Chondrocyte (in vitro differentiated cells): ENCODE measurements at places on chromosomes 1 and 21.

GRCh38 chr1:209675565-209676154 is 448 bp downstream of the G0S2 start:
- DNase-seq = no peak
- no peak overlapping the region for H3K27ac ChIP-seq
- H3K36me3 ChIP-seq = peaks cover 4% of the 10 kb centered on the region
- peaks cover 25% of the 10 kb centered on the region for H3K4me1 ChIP-seq
- peak overlapping the region; percentile 74 for H3K4me3 ChIP-seq

DNA sequence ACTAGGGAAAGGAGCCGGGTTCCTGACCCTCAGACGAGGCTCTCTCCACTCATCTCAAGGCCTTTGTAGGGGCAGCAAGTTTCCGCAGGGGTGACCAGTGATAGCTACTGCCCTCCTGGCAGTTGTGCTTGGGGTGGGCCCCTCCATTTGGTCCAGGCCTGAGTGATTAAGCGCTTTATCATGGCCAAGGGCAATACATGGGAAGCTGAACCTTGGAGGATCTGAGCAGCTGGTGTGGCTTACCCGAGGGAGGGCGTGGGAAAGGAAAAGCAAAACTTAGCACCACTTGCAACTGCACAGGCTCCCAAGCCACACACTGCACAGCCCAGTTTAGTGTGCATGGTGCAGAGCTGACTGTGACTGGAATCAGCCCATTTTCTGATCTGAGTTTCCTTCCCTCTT is 47.8 kb downstream of the GADD45A start:
- H3K4me1 ChIP-seq = peaks cover 57% of the 10 kb centered on the region
- no peaks in the 10 kb centered on the region for H3K36me3 ChIP-seq
- H3K4me3 ChIP-seq = no peak overlapping the region
- DNase-seq = no peak

- peak overlapping the region; percentile 12 for H3K4me3 ChIP-seq
- DNase-seq = peak; percentile 82
- no peaks in the 10 kb centered on the region for H3K27me3 ChIP-seq
- H3K4me1 ChIP-seq = peaks cover 8% of the 10 kb centered on the region
Observed at GRCh38 chr1:228276901-228277490, 69.2 kb downstream of the OBSCN start.

GRCh38 chr1:35192056-35192852 is 691 bp downstream of the SFPQ start:
- H3K4me1 ChIP-seq = peaks cover 47% of the 10 kb centered on the region
- peak overlapping the region; percentile 95 for H3K27ac ChIP-seq
- H3K27me3 ChIP-seq = no peaks in the 10 kb centered on the region
- peak overlapping the region; percentile 87 for H3K4me3 ChIP-seq

DNA sequence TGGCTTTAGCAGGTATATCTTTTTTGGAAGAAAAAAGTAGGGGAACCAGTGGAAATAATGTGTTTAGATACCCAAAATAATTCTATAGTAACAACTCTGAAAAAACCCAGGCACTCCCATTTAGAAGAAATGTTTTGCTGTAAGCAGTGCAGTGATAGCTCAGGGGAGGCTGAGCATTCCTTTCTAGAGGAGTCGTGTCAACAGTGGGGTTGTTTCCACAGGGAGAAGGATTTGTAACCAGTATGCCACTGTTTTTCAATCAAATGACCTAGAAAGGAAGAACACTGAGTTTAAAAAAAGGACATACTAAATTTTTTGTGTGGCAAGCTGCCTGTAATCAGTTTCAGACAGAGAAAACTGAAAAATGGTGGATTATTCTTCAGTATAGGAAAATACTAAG is 2.4 kb downstream of the PGD start:
- peaks cover 17% of the 10 kb centered on the region for H3K36me3 ChIP-seq
- no peak for DNase-seq
- H3K27ac ChIP-seq = peak overlapping the region; percentile 67
- no peaks in the 10 kb centered on the region for H3K27me3 ChIP-seq
- peaks cover 46% of the 10 kb centered on the region for H3K4me1 ChIP-seq
- peak overlapping the region; percentile 19 for H3K4me3 ChIP-seq

- H3K27me3 ChIP-seq = peaks cover 12% of the 10 kb centered on the region
- no peaks in the 10 kb centered on the region for H3K4me1 ChIP-seq
- peaks cover 4% of the 10 kb centered on the region for H3K36me3 ChIP-seq
- H3K27ac ChIP-seq = no peak overlapping the region
Observed at GRCh38 chr1:100785470-100786052, 66.0 kb downstream of the VCAM1 start.

DNA sequence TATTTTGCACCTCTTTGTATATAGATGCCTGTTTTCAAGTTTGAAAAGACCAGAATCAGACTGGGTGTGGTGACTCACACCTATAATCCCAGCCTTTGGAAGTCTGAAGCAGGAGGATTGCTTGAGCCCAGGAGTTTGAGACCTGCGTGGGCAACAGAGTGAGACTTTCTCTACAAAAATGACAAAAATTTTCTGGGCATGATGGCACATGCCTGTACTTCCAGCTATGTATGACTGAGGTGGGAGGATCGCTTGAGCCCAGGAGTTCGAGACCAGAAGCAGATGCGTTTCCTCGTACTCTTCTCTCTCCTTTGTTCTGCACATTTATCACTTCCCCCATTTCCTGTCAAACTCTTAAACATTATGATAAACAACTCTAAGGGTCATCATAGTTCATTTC is 310.0 kb upstream of the SNX7 start:
- no peak overlapping the region for H3K27ac ChIP-seq
- no peak for DNase-seq
- H3K27me3 ChIP-seq = no peaks in the 10 kb centered on the region
- H3K4me3 ChIP-seq = no peak overlapping the region
- H3K4me1 ChIP-seq = peaks cover 8% of the 10 kb centered on the region
- H3K36me3 ChIP-seq = no peaks in the 10 kb centered on the region

DNA sequence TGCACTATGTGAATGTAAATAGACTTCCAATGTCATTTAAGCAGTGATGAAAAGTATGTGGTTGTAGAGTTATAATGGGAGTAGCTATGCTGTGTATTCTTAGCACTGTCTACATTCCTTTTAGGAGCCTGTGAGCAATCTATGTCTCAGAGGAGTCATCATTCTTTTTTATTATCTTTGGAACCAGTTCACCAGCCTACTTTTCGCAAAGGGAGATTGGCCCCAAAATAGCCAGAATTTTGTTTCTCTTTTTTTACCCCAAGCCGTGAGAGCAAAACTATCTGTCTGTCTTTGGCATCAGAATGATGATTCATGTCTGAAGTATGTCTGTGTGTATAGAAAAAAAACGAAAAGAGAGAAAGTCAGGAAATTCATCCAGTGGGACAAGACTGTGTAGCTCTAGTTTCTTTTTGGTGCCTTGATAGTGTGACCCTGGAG is 44.2 kb downstream of the OSBPL9 start:
- H3K4me1 ChIP-seq = peaks cover 93% of the 10 kb centered on the region
- H3K4me3 ChIP-seq = no peak overlapping the region
- peaks cover 5% of the 10 kb centered on the region for H3K36me3 ChIP-seq
- peak overlapping the region; percentile 95 for H3K27ac ChIP-seq

DNA sequence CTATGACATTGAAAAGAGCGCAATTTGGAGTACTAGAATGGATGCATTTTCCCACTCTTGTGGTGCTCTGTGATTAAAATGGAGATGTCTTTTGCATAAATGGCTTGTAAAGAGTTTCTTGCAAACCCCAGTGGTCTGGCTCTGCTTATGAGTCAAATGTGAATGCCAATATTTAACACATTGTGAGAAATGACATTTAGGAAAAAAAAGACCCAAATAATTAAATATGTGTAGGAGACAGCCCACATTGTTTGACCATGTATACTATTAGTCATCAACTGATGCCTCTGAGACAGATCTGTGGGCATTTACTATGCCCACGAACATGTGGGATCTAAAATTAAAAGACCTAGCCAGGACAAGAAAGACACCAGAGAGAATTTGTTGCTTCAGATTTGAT is 22.2 kb upstream of the RUNX1 start:
- no peaks in the 10 kb centered on the region for H3K36me3 ChIP-seq
- H3K4me3 ChIP-seq = no peak overlapping the region
- H3K4me1 ChIP-seq = peaks cover 22% of the 10 kb centered on the region
- no peak overlapping the region for H3K27ac ChIP-seq
- no peak for DNase-seq

DNA sequence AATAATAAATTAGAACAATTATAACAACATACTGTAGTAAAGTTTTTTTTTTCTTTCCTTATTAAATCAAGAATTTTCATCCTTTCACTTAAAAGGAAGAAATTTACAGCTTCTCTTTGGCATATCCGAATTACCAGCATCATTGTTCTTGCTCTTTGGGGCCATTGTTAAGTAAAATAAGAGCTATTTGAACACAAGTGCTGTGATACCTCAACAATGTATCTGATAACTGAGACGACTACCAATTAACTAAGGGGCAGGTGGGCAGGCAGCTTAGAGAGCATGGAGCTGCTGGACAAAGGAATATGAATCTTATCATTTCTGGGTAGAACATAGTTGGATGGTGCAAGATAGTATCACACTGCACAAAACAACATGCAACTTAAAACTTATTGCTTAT is 719.9 kb upstream of the TMPRSS15 start:
- H3K36me3 ChIP-seq = no peaks in the 10 kb centered on the region
- H3K4me3 ChIP-seq = no peak overlapping the region
- no peaks in the 10 kb centered on the region for H3K27me3 ChIP-seq
- no peak for DNase-seq

- no peaks in the 10 kb centered on the region for H3K36me3 ChIP-seq
- H3K4me3 ChIP-seq = no peak overlapping the region
- peak overlapping the region; percentile 92 for H3K27ac ChIP-seq
Observed at GRCh38 chr1:153553830-153554541, 4.9 kb upstream of the S100A3 start.

DNA sequence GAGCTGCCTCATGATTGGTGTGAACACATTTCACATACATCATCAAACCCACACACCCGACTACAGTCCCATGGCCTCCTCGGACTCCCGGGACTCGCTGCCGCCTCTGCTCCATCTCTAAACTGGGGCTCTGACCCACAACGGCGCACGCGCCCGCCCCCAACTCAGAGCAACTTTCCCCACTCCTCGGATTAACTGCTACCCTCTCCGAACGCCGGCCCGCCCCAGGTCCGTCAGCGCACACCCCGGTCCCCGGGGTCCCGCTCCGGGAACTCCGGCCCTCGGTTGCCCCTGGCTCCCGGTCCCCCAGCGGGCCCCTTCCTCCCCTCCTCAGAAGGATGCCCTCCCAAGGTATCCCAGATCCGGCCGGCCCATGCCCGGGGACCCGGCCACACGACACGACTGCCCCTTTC is 740 bp downstream of the DSTYK start:
- no peaks in the 10 kb centered on the region for H3K36me3 ChIP-seq
- peak overlapping the region; percentile 95 for H3K4me3 ChIP-seq
- peaks cover 14% of the 10 kb centered on the region for H3K4me1 ChIP-seq
- H3K27me3 ChIP-seq = peaks cover 6% of the 10 kb centered on the region
- H3K27ac ChIP-seq = peak overlapping the region; percentile 95
- no peak for DNase-seq

- peaks cover 3% of the 10 kb centered on the region for H3K36me3 ChIP-seq
- no peaks in the 10 kb centered on the region for H3K27me3 ChIP-seq
- H3K27ac ChIP-seq = no peak overlapping the region
Observed at GRCh38 chr1:6827630-6828165, 42.4 kb downstream of the CAMTA1 start.

DNA sequence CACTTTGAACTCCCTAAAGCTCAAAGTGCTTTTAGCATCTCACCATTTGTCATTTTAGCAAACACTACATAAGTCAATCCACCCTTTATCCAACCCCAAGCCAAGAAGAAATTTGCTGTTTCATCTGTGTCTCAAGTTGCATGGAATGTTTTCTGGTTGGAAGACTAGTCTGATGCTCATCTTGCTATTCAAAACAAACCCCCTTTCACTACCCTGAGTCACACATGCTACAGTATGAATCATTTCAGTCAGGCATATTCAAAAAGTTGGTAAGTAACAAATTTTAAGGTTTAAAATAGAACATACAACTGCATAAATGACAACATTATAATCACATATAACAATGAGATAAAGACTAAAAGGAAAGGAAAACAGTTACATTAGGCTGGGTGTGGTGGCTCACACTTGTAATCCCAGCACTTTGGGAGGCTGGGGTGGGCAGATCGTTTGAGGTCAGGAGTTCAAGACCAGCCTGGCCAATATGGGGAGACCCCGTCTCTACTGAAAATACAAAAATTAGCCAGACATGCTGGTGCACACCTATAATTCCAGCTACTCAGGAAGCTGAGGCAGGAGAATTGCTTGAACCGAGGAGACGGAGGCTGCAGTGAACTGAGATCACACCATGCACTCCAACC is 38.7 kb downstream of the DSTYK start:
- H3K27me3 ChIP-seq = no peaks in the 10 kb centered on the region
- DNase-seq = no peak
- H3K4me1 ChIP-seq = peaks cover 27% of the 10 kb centered on the region
- H3K4me3 ChIP-seq = no peak overlapping the region
- H3K36me3 ChIP-seq = peaks cover 12% of the 10 kb centered on the region

DNA sequence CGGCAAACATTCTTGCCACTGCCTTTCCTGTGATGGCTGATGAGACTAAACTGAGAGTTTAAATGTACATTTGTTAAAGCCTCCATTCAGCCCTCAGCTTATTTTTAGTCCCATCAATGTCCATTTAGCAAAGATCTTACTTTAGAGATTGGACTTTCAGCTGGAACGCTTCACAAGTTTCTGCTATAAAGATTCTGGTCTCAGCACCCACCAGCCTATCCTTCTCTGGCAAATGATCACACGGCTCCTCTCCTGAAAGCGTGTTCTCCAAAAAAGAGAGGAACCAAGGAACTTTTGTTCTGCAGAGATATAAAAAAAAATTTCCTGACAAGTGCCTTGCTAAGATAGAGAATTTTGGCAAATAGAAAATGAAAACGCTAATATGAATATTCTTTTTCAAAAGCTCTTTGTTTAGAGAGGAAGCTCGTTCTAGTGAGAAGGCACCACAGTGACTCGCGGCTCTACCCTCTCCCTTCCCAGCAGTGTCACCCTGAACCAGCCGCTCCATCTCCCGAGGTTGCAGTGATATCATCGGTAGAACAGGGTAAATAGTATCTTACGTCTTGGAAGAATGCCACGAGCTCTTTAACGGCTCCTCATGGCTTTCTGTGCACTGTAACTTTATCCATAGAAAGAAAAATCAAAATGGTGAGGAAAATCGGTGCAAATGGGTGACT is 200.2 kb downstream of the APP start:
- no peak for DNase-seq
- no peak overlapping the region for H3K4me3 ChIP-seq
- peaks cover 47% of the 10 kb centered on the region for H3K36me3 ChIP-seq
- peaks cover 5% of the 10 kb centered on the region for H3K4me1 ChIP-seq
- no peaks in the 10 kb centered on the region for H3K27me3 ChIP-seq
